ENCODE measurements at places on chromosomes 13 and 19. TPM values are rescaled to one million over a fixed set of nuclear protein-coding genes. Genes with fewer than 3 reads are reported as not detected.

Gene BCAM
- 663 TPM for polyA plus RNA-seq

Gene SPACA7
- polyA plus RNA-seq = not detected

Gene SPACA4
- polyA plus RNA-seq = not detected

Gene SIGLEC11
- 6.6 TPM for polyA plus RNA-seq

Gene CBARP
- polyA plus RNA-seq = 8.7 TPM

Gene WDR88
- 1.3 TPM for polyA plus RNA-seq

Gene CNOT3
- polyA plus RNA-seq = 75.4 TPM

Gene COMP
- 0.14 TPM for polyA plus RNA-seq

Gene KIR3DL1
- polyA plus RNA-seq = not detected

Gene TPTE2
- polyA plus RNA-seq = 0.17 TPM

Gene SIPA1L3
- polyA plus RNA-seq = 24.8 TPM

Gene ZNF112
- polyA plus RNA-seq = 13.1 TPM

Gene MYO9B
- polyA plus RNA-seq = 49.3 TPM

Gene LIG1
- polyA plus RNA-seq = 61.8 TPM

Gene SYCN
- not detected for polyA plus RNA-seq

Gene ZNF547
- polyA plus RNA-seq = 7.0 TPM

Gene GFY
- not detected for polyA plus RNA-seq

Gene FAM124A
- 5.8 TPM for polyA plus RNA-seq

Gene SIGLEC10
- 1.2 TPM for polyA plus RNA-seq

Gene GPR12
- 0.01 TPM for polyA plus RNA-seq

Gene SLC17A7
- 0.19 TPM for polyA plus RNA-seq

Gene PRKACA
- polyA plus RNA-seq = 92.6 TPM

Gene IGFL1
- polyA plus RNA-seq = not detected

Gene SIX5
- 13.9 TPM for polyA plus RNA-seq

Gene CGB3
- polyA plus RNA-seq = not detected

Gene GJB6
- polyA plus RNA-seq = 3.0 TPM

Gene CXCL17
- 0.11 TPM for polyA plus RNA-seq

Gene CACNG8
- 0.23 TPM for polyA plus RNA-seq

Gene ZNF560
- polyA plus RNA-seq = 0.93 TPM

Data from renal cortex interstitium (tissue), 15 donors.